Left renal cortex interstitium (tissue), 4 donors: ENCODE measurements at places on chromosomes 11 and 22.

DNA sequence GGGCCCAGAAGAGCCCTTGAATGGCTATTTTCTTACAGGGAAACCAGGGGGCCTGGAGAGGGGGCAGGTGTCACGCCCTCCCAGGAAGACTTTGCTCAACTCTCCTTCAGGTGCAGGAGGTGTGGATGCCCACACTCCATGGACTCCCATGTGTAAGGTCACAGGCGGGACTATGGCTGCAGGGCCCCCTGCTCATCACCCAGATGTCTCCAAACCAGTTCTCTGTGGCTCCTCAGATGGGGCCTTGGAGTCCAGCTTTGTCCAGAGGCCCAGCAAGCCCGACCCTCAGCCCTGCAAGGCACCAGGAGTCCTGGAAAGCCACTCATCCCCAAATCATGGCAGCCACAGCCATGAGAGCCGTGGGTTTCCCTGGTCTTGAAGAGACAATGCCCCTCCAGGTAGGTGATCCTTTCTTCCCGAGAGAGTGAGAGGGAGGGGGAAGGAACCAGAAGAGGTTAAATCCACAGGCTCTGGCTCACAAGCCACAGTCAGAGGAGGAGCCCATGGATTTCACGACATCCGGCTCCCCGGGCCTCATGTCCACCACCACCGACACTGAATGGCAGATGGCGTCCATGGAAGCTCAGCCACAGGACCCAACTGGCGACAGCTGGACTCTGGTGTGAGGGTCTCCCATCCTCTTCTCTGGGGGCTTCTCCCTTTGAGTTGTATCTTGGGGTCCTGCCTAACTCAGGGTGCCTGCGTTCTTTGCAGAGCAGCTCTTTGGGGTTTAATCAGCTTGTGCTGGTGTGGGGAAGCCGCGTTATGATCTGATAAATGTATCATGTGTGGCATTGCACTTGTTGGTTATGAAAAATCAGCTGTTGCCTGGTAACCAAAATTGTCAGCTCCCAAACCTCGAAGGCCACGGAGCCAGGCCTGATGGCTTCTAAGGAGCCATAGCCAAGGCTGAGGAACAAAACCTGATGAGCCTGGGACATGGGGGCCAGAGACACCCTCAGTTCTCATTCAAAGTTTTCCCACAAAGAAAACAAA is 620.4 kb downstream of the BRD1 start:
- no peak for DNase-seq

GRCh38 chr11:128790196-128790595 is 76.9 kb downstream of the KCNJ1 start:
- DNase-seq, result no peak

GRCh38 chr11:31822927-31823643 is 12.0 kb upstream of the PAX6 start:
- DNase-seq, result no peak

- DNase-seq, result no peak
Measured at GRCh38 chr11:88383447-88383846, 45.9 kb upstream of the CTSC start.
